ENCODE measurements at places on chromosomes 1 and 21. TPM values are rescaled to one million over a fixed set of nuclear protein-coding genes. Genes with fewer than 3 reads are reported as not detected.

Gene RNF19B
- 19.5 TPM for total RNA-seq

Gene RXFP4
- 0.27 TPM for total RNA-seq

Gene LCE2A
- not detected for total RNA-seq

Gene CELF3
- 0.22 TPM for total RNA-seq

Gene S100A16
- total RNA-seq: 84.0 TPM

Gene FCRL5
- not detected for total RNA-seq

Gene LCE1E
- total RNA-seq: not detected

Gene SPRR1B
- 30.0 TPM for total RNA-seq

Gene MAP3K21
- total RNA-seq: 1.2 TPM

Gene RIIAD1
- total RNA-seq: not detected

Gene ZBTB48
- 17.7 TPM for total RNA-seq

Gene CDC14A
- 12.8 TPM for total RNA-seq

Gene KIF14
- total RNA-seq: 0.13 TPM

Gene SELENON
- total RNA-seq: 82.8 TPM

Gene PTGER3
- total RNA-seq: 5.8 TPM

Gene TMEM82
- not detected for total RNA-seq

Gene GLMN
- total RNA-seq: 19.1 TPM

Gene S100A13
- 57.7 TPM for total RNA-seq

Gene PDC
- not detected for total RNA-seq

Gene CNKSR1
- 1.7 TPM for total RNA-seq

Gene MYBPHL
- total RNA-seq: not detected

Gene RNF186
- not detected for total RNA-seq

Gene GPR52
- total RNA-seq: 6.7 TPM

Gene MMP23B
- total RNA-seq: 7.7 TPM

Gene OLFM3
- total RNA-seq: 0.13 TPM

Gene GDAP2
- 23.6 TPM for total RNA-seq

Gene PDE9A
- total RNA-seq: 33.4 TPM

Gene ERRFI1
- 570 TPM for total RNA-seq

Gene RXRG
- total RNA-seq: 6.4 TPM

Gene TGFB2
- total RNA-seq: 9.4 TPM

All from gastroesophageal sphincter (tissue), 4 donors.